ENCODE measurements at places on chromosomes 2 and 18.

DNA sequence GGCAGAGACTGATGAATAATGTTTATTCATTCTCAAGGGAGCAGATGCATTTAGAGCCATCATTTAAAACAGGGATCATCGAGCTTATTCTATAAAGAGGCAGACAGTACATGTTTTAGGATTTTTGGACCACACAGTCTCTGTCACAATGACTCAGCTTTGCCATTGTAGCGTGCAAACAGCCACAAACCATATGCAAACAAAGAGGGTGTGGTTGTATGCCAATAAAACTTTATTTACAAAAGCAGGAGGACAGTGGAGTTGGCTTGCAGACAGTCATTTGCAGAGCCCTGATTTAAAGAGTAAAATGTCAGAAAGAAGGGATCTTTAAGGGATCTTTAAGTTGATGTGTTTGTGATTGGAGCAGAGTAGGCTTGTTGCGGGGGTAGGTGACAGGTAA lies 51.5 kb downstream of the SMIM21 start:
- no peak for DNase-seq

GRCh38 chr2:223884399-223884798 lies 47.0 kb upstream of the AP1S3 start:
- no peak for DNase-seq

DNA sequence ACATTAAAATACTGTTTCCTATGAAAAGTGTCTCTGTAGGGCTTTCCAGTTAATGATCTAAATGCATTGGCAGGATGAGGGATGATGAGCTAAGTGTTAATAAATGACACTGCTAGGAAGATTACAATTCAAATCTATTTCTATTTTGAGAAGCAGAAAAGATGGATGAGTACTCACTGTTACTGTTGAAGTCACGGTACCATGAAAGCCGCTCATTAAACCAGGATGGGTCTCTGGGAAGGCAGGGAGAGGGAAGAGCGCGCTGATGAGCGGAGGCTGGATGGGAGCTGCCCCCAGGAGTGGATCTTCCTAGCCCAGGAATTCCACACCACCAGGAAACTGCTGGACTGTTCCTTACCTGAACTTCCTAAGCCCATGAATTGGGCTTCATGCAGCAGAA lies 27.1 kb upstream of the TXNDC2 start:
- no peak for DNase-seq

GRCh38 chr18:22613058-22613690 lies 195.5 kb upstream of the CTAGE1 start:
- no peak for DNase-seq

DNA sequence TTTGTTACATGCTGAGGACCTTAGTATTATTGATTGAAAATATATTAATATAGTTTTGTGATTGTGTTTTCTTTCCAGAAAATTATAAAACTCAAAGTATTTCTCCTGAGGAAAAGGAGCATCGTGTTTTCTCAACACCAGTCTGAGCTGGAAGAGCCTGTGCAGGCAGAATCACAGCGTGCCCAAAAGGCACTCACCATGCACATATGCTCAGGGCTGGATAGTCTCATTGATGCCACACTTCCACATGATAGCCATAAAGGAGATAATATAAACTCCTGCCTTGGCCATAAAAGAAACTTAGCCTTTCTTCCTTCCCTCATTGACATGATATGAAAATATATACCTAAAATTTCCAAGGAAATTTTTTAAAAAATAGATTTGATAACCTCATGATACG lies 4.0 kb downstream of the PDE1A start:
- DNase-seq = no peak

- peak; percentile 3 for DNase-seq
Measured at GRCh38 chr2:180980943-180981911, 822 bp downstream of the UBE2E3 start.

GRCh38 chr2:168434146-168434545 lies 21.9 kb upstream of the CERS6 start:
- no peak for DNase-seq

GRCh38 chr18:10135302-10135926 lies 221.6 kb downstream of the VAPA start:
- no peak for DNase-seq

DNA sequence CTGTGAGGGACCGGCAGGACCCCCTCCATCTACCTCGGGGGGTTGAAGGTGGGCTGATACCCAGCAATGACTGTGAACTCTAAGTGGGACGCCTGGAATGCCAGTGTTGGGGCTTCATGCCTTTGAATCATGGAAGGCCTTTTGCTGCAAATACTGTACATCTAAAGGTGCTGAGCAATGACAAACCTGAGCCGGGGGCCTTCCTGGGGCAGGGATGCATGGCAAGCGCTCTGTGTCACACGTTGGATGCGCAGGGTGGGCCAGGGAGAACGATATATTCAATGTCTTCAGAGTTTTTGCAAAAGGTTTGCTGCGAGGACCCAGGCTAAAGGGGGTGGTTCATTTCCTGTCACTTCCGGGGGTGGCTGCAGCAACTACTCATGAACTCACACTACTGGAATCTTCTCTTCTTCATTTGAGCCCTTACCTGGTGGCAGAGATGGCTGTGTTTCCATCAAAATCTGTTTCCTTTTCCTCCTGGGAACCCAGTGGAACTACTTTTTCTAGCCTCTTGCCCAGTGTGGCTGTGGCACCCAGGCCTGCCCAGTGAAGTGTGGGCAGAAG lies 24.1 kb upstream of the INHBB start:
- no peak for DNase-seq

- no peak for DNase-seq
Measured at GRCh38 chr2:146305164-146305563, 1539.7 kb upstream of the ACVR2A start.

GRCh38 chr2:190216829-190217228 lies 102.8 kb downstream of the HIBCH start:
- no peak for DNase-seq

DNA sequence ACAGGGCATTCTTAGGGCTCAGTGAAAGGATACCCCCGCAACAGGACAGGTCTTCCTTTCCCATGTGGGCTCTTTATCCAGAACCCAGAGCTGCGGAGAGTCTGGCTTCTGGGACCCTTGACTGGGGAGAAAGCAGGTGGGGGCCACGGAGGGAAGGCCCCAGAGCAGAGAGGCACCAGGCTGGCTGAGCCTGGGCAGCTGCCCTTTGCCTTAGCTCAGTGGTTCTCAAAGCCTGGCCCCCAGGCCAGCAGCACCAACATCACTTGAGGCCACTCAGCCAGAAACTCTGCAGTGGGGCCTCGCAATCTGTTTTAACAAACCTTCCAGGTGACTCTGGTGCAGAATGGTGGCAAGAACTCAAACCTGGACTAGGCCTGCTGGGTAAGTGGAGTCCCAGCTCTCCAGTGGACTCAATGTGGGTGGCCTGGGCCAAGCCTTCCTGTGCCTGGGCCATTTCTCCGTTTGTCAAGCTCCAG lies 1.6 kb upstream of the TMEM37 start:
- no peak for DNase-seq

- DNase-seq = no peak
Measured at GRCh38 chr2:64374686-64375085, 79.3 kb upstream of the LGALSL start.

- no peak for DNase-seq
Measured at GRCh38 chr2:226600184-226600583, 199.4 kb downstream of the IRS1 start.

- DNase-seq = no peak
Measured at GRCh38 chr2:119478978-119479295, 45.3 kb downstream of the SCTR start.

DNA sequence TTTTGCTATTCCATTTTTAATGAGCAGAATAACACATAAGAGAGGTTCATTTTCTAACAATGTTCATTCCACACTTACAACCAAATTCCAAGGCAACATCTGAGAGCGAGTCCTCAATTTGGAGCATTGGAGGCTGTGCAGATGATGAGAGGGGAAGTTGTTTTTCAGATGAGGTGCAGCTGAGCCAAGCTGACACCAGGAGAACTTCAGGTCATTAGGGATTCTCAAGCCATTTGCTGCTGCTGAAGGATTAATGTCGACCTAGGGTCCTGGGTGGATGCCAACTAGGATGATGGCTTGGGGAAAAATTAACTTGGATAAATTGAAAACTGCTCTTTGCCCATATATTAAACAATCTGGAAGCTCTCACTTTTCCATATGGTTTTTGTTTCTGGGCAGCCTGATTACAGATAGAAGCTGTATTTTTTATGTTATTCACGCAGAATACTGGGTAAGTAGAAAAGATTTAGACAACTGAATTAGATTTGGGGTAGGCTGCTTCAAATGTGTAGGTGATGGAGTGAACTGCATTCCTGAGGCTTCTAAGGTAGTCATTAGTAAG lies 206.4 kb upstream of the SLC39A10 start:
- DNase-seq = no peak

GRCh38 chr2:232466221-232466620 lies 10.3 kb downstream of the ALPI start:
- no peak for DNase-seq

DNA sequence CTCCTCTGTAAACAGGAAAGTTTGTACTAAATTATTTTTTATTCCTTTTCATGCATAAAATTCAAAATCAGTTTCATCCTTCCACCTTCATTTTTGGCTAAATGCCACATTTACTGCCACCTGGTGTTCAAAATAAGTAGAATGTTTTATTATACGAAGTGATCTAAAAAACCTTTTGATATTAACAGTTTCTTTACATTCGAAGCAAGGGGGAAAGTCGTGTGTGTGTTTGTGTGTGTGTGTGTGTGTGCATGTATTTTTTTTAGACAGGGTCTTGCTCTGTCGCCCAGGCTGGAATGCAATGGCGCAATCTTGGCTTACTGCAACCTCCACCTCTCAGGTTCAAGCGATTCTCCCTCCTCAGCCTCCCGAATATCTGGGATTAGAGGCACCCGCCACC lies 9.0 kb upstream of the SCN9A start:
- no peak for DNase-seq

DNA sequence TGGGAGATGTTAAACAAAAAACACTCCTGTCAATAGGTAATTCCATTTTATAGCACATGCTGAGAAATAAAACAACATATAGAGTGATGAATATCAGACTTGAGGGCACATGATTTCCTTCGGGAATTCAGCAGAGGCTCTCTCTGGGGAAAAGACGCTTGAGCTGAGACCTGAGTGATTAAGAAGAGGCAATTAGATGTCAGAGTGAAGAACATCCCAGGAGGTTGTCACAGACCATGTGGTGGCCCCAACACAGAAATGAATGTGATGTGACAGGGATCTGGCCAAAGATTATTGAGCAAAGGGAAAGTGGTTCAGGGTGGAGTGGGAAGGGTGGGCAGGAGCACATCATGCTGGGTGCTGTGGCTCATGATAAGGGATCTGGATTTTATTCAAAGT lies 254.7 kb downstream of the RAD51AP2 start:
- DNase-seq = no peak

DNA sequence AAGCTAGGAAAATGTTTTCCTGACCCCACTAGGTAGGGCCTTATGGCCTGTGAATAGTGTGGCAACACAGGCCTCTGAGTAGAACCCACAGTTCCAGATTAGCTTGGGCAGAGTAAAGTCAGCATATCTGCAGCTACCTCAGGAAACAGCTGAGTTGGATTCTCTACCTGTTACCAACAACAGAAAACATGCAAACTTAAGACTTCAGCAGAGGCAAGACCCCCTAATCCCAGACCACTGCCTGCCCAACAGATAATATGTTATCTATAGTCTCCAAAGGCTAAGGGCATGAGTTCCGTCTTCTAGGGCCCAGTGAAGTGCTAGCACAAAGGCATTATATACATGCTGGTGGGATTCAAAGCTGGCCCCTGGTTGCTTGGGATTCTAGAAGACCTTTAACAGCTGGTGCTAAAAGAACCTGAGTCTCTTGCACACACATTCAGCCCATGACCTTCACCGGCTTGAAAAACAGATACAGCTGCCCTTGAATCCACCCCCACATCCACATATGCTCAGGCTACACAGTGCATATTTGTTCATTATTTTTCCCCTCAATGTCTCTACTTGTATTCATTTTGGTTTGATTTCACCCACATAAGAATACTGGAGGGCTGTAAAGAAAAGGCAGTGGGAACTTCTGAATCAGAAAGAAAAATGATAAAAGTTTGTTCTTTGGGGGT lies 13.5 kb upstream of the UBXN4 start:
- DNase-seq = no peak

DNA sequence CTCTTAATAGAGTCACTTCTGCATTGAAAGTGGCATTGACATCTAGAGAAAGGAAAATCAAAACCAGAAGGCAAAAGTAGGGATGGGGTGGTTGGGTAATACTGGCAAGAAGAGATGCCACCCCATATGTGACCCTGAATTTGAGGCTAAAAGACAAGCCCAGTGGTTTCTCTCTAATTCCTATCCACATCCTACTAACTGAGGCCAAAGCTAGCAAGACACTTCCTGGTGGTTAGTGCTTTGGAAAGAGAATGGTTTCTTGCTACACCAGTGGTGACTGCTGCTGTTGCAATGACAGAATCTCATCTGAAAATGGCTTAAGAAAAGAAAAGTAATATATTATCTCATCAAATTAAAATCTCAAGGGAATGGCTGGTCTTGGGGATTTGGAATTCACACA lies 640.6 kb downstream of the EPHA4 start:
- DNase-seq = no peak
